ENCODE measurements at places on chromosomes 12 and 14. TPM values are rescaled to one million over a fixed set of nuclear protein-coding genes. Genes with fewer than 3 reads are reported as not detected.
A peak's percentile ranks its signal among the peaks of the same experiment; 100 is the strongest.

The CCDC197 gene
- not detected for total RNA-seq

The KRT79 gene
- not detected for total RNA-seq

The PLXNC1 gene
- total RNA-seq, result 4.8 TPM

The CLEC2D gene
- total RNA-seq, result 2.6 TPM

The HOTAIR gene
- total RNA-seq, result not detected

The ERP27 gene
- not detected for total RNA-seq

The FBLN5 gene
- total RNA-seq, result 186 TPM

The PTPRB gene
- total RNA-seq, result 27.7 TPM

The OTOGL gene
- total RNA-seq, result 1.7 TPM

The MYO1A gene
- 0.22 TPM for total RNA-seq

The NUDT4 gene
- total RNA-seq, result 91.2 TPM

The STXBP6 gene
- 33.5 TPM for total RNA-seq

The ZNF84 gene
- 21.8 TPM for total RNA-seq

The TMPRSS12 gene
- not detected for total RNA-seq

The ZNF605 gene
- total RNA-seq, result 6.7 TPM

The LMO3 gene
- 93.4 TPM for total RNA-seq

The RGS6 gene
- total RNA-seq, result 5.8 TPM

The IRAK3 gene
- 7.8 TPM for total RNA-seq

The CD163L1 gene
- 0.42 TPM for total RNA-seq

The SLC22A17 gene
- 36.4 TPM for total RNA-seq

The CEBPE gene
- not detected for total RNA-seq

- no peak for ATAC-seq
Observed at GRCh38 chr14:91228112-91229004, 16.1 kb downstream of the GPR68 start.

DNA sequence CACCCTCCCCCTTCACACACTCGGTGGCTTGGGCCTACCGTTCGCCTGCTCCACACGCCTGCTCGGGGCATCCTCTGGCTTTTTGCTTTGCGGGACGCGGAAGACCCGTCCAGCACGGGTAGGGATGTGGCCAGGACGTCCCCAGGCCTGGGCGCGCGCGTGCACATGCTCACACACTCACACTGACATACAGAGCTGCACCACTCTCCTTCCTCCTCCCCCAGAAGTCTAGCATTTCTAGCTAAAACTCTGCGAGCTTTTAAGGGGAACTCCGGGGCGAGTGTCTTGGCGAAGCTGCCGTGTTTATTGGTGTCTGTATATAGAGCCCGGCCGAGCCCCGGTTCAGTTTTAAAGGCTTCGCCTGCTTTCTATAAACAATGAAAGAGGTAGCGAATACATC, 5.0 kb downstream of the TBX5 start:
- peak; percentile 55 for ATAC-seq

DNA sequence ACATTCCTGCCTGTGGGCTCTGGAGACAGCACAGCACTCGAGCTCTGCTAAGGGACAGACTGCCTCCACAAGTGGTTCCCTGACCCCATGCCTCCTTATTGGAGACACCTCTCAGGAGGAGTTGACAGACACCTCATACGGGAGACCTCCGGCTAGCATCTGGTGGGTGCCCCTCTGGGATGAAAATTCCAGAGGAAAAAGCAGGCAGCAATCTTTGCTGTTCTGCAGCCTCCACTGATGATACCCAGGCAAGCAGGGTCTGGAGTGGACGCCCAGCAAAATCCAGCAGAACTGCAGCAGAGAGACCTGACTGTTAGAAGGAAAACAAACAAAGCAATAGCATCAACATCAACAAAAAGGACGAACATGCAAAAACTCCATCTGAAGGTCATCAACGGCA, 639.4 kb downstream of the SLC16A7 start:
- no peak for ATAC-seq

GRCh38 chr14:56807386-56808109, 2.7 kb downstream of the OTX2 start:
- no peak for ATAC-seq

DNA sequence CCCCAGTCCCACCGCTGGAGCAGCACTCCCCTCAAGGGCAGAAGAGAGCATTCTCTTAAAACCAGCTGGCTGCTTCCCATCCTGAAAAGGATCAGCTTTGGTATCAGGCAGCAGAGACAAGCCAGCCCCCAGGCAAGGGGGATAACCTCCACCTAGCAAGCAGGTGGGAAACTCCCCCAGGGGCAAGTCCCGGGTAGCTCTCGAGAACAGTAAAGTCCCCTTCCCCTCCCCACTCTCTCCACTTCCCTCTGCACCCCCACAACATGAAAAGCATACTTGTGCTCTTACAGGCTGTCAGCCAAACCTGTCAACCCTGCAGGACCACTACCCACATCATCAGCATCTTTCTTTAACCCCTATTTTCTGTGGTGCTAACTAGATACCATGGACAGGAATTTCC, 254.0 kb downstream of the NTF3 start:
- ATAC-seq, result no peak

DNA sequence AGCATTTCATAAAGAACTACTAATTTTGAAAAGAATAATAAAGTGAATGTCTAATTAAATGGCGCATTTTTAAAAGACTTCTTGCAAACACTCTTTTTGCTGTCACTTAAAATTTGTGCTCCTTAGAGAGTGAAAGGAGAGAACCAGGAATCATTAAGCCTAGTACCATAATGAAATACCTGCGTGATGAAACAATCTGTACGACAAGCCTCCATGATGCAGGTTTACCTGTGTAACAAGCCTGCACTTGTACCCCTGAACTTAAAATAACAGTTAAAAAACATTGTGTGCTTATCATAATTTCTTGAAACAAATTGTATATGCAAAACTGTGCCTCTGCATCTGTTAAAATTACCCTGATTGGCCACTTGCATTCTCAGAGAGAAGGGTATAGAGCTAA, 108.1 kb downstream of the MGAT4C start:
- no peak for ATAC-seq

GRCh38 chr12:7970475-7971252, 34.7 kb upstream of the SLC2A3 start:
- ATAC-seq, result peak; percentile 99

DNA sequence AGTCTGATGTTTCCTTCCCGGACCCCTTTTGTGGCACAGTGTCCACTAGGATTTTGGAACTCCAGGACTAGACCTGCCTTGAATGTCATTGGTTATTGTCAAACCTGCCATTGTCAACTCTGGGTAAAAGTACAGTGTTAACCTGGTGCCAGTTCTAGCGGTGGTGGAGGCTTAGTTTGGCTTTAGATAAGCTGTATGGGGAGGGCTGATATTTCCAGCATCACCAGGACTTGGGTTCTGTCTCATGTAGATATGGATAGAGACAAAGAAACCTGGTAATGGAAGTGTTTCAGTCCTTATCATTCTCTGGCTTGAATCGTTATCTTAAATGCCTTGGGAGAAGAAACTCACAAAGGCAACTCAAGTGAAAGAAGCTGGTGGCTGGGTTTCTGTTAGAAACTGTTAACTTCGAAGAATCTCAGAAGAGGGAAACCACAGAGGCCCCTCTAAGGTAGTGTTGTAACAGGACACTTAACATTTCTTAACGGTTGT, 10.6 kb downstream of the CHST11 start:
- no peak for ATAC-seq

DNA sequence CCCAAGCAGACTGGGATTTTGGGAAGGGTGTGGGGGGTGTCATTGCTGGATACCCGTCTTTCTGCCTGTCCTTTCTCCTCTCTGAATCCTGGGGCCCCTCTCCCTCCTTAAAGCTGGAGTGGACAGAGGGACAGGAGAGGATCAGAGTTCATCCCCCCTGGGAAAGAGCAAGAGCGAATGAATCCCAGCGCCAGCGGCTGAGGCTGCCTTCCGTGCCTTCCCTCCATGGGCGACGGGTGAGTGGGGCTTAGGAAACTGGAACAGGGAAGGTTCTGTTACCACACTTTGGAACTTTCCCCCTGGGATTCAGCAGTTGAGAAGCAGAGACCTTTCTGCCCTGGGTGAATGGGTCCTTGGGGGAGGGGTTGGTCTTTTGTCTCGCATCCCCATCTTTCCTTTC, 16.2 kb upstream of the RIN3 start:
- no peak for ATAC-seq

DNA sequence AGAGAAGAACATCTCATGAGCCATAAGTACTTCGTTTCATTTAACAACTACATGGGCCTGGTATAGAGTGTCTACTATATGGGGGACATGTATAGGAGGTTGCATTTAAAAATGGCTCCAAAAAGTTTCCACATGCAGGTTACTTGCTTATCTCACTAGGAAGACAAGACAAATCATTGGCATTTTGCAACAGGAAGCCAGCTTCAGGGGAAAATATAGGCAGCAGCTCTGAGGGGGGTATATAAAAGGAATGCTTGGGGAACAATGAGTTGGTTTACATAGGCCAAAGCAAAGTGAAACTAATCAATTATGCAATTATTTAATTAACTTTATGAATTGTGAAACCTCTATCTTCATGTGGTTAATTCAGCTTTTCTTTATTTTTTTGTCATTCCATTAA, 225.3 kb downstream of the KCNH5 start:
- ATAC-seq, result no peak

- ATAC-seq, result peak; percentile 39
Observed at GRCh38 chr14:68506021-68506644, 286.7 kb downstream of the ZFP36L1 start.

GRCh38 chr12:10235761-10236631, 23.3 kb downstream of the GABARAPL1 start:
- ATAC-seq, result peak; percentile 58

DNA sequence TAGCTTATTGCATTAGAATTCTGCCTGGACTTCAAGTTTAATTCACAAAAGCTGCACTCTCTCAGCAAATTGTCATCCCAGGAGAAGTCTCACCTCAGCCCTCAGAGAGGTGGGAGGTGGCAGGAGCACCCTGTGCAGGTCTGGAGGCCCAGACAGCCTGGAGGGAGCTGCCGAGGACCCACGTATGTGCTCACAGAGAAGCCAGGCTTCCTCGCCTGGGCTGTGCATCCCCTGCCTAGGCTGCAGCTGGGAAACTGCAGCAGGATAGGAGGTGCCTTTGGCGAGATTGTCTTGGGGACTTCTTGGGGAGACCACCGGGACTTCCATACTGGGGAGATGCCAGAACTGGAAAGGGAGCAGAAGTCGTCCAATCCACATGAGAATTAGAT, 8.8 kb downstream of the CPNE6 start:
- ATAC-seq, result no peak

DNA sequence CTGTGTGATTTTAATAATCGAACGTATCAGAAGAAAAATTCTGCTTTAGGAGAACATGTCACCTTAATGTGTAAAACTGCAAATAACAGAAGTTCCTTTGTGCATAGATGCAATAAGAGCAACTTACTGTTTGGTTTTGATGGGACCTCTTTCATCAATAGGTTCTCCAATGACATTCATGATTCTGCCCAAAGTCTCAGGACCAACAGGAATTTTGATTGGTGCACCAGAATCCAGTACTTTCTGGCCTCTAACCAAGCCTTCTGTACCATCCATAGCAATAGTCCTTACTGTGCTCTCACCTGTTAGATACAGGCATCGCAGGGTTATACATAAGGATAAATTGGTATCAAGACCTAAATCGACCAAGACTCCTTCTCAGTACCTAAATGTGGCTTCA, 1.1 kb downstream of the ATP5F1B start:
- ATAC-seq, result no peak

GRCh38 chr14:63867933-63868921, 15.4 kb downstream of the SYNE2 start:
- no peak for ATAC-seq

DNA sequence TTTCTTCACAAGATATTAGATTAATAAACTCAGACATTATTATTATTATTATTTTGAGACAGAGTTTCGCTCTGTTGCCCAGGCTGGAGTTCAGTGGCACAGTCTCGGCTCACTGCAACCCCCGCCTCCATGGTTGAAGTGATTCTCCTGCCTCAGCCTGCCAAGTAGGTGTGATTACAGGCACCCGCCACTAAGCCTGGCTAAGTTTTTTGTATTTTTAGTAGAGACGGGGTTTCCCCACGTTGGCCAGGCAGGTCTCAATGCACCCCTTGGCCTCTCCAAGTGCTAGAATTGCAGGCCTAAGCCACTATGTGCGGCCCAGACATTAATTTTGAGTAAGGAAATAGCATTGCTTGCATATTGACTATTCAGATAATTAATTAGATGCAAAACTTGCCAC, 554.9 kb upstream of the LRFN5 start:
- no peak for ATAC-seq

GRCh38 chr14:71429902-71430301, 502.3 kb upstream of the RGS6 start:
- ATAC-seq, result no peak

- no peak for ATAC-seq
Observed at GRCh38 chr12:90129366-90130030, 420.9 kb upstream of the ATP2B1 start.

DNA sequence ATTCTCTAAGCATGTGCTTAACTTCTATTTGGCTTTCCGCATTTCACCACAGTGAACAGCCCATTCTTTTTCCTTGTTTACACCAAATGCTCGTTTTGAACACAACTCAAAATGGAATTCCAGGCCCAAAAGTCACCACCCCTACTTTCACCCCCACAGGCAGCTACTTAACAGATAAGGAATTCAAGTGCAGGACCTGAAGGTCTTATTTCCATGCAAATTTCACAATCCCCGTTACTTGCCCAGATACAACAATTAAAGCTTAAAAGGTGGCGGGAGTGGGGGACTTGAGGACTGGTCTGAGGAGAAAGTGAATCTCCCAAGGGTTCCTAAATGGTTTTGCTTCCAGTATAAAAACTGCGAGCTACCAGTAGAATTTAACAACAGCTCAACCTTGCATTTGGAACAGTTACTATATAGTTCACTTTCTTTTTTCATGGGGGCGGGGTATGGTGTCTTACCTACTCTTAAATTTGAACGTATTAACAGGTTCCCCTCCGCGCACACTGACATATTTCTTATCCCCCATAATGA, 3.7 kb downstream of the USP44 start:
- peak; percentile 57 for ATAC-seq

GRCh38 chr12:119695034-119695433, 27.1 kb downstream of the PRKAB1 start:
- ATAC-seq, result no peak

DNA sequence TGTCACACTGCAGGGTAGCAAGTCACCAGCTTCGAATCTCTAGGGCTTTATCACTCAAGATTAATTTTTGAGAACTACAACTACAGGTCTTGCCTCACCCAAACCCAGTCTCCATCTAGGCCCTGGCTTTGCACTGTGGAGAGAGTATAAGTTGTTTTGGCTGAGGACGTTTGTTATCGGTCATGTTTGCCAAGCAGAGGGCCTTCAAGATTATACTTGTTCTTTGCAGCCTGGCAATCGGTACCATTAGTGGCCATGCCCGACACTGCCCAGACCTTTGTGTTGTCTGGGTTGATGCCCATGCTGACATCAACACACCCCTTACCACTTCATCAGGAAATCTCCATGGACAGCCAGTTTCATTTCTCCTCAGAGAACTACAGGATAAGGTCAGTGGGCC, 25.7 kb downstream of the ARG2 start:
- no peak for ATAC-seq

GRCh38 chr12:128318341-128318740, 51.4 kb downstream of the TMEM132C start:
- no peak for ATAC-seq

DNA sequence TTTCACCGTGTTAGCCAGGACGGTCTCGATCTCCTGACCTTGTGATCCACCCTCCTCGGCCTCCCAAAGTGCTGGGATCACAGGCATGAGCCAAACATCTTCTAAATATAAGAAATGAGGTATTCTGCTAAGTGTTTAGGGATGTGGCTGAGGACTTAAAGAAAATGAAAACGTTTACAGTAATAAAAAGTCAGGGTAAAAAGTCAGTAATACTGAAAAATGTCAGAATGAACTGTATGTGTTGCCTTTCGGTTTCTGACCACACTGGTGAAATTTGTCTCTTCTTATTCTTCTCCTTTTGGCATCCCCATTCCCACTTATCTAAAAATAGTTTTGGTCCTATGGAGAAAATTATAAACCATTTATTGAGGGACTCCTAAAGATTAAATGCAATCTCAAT, 20.5 kb downstream of the TMEM116 start:
- ATAC-seq, result no peak

Data from gastroesophageal sphincter (tissue), 4 donors.